Right kidney (tissue), 9 donors: ENCODE measurements at places on chromosomes 12 and 14.
A peak's percentile ranks its signal among the peaks of the same experiment; 100 is the strongest.

- DNase-seq: no peak
Measured at GRCh38 chr14:73261075-73261474, 23.8 kb downstream of the PAPLN start.

DNA sequence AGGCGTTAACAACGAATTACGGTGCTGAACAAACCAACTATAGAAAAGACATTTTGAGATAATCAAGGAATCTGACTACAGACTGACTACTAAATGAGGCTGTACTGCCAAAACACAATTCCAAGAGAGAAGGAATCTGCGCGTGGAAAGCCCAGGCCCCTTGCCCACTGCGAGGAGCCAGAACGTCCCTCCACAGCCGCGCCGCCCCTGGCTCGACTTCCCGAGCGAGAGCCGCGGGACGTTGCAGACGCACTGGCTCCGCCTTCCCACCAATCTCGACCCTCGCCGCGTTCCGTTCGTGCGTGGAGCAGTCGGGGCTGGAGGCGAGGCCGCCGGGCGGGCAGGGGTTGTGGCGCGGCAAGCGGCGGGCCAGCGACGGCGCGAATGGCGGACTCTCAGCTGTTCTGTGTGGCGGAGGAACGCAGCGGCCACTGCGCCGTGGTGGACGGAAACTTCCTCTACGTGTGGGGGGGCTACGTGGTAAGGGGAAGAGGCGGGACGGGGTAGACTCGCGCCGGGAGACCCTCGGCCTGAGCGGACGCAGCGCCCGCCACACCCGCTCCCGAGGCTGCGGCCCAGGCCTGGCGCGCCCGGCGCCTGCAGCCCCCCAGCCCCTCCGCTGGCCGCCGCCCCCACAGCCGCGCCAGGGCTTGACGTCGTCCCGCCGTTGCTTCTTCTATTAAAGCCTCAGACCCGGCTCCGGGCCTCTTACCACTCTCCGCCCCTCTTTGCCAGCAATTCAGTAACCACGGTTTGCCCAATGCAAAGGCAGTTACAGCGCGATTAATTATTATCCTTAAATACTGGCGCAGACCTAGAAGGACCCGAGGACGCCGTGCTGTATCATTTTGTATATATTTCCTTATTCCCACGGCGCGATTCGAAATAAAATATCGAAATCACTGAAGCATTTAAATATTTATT is at the start of gene KLHDC1:
KLHDC1 (plus strand) TSS at position 310 of the 924 bp plus-strand sequence; CDS start at position 385, 75 bp downstream.
- peak; percentile 94 for DNase-seq

DNA sequence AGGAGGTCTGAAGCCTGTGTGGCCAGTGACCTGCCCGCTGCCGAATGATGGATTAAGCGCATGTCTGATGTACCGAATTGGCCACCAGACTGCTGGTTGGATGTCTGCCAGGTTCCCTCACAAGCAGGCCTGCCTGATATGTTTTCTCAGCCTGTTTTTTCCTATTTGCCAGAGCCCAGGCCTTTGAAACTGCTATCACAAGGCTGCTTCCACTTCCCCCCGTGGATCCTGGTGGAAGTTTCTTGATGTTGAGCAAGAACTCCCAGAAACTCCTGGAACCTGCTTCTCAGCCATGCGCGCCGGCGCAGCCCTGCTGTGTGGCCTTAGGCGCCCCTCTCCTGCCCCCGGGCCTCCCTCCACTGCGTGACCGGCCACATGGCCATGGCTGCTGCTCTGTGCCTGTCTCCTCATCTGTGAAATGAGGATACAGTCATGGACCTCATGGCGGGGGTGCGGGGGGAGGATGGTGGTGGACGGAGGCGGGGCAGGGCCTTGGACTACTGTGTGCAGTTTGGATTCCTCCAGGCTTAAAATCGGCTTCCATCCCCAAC is 56.6 kb downstream of the CALM1 start:
- peak; percentile 71 for DNase-seq

GRCh38 chr14:89342049-89342448 is 75.0 kb downstream of the FOXN3 start:
- DNase-seq: no peak

DNA sequence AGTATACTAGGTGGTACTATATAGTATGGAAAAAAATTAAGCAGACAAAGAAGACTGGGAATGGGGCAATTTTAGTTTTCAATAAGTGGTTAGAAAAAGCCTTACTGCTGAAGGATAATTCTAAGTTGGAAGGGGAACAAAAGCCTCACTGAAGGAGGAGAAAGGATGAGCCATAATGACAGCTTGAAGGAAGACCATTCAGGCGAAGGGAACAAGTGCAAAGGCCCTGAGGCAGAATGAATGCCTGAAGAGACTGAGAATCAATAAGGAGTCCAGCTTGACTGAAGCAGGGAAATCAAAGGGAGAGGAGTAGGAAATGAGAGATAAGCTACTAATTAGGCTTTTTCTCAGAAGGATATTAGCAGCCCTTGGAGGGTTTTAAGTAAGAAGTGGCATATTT is 28.5 kb downstream of the PPP1R13B start:
- no peak for DNase-seq

DNA sequence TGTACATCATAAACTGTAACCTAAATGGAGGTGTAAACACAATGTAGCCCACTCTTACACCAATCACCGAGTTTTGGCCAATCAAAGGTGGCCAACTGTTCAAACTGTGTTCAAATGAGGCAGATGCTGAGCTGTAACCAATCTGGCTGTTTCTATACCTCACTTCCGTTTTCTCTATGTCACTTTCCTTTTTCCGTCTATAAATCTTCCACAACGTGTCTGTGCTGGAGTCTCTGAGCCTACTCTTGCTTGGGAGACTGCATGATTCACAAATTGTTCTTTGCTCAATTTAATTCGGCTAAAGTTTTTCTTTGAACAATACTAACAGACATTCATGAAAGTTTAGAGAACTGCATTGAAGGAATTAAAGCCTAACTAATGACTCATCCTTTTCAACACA is 547.1 kb upstream of the USP15 start:
- no peak for DNase-seq

DNA sequence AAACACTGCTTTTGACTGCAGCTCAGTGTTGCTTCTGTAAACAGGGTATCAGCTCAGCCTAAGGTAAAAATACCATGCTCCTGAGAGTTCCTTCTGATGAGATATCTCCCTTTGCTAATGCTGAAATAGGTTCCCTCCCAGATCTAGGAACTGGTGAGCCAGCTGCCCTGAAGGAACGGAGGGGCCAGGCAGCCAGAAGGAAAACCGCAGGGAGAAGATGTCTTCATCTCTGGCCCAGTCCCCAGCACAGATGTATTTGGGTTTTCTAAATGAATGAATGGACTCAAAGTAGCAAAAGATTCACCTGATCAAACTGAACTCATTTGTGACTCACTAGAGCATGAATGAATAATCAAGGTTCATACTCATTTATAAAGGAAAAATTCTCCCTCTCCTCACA is 247.8 kb downstream of the MSRB3 start:
- DNase-seq: no peak

GRCh38 chr14:88248606-88249005 is 74.5 kb downstream of the KCNK10 start:
- no peak for DNase-seq

DNA sequence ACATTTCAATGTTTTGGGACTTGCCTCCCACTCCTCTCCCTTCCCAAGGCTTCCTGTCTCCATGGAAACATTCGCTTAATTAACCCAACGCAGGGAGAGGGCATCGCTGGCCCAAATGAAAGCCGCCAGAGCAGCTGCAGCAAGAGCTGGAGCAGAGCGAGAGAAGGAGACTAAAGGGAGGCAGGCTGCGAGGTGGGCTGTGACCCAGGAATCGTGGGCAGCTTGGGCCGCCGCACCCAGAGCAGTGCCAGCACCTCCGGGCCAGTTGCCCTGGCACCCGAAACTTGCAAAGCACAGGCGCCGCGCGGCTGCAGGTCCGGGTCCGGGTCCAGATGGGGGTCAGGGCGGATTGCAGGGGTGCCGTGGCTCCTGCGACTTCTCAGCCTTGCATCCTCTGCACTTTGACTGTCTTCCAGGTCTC is 43.5 kb upstream of the PTPRQ start:
- peak; percentile 42 for DNase-seq

GRCh38 chr12:104605685-104606084 is 148.9 kb downstream of the CHST11 start:
- DNase-seq: no peak

- no peak for DNase-seq
Measured at GRCh38 chr12:73274976-73275375, 1002.8 kb downstream of the TRHDE start.

DNA sequence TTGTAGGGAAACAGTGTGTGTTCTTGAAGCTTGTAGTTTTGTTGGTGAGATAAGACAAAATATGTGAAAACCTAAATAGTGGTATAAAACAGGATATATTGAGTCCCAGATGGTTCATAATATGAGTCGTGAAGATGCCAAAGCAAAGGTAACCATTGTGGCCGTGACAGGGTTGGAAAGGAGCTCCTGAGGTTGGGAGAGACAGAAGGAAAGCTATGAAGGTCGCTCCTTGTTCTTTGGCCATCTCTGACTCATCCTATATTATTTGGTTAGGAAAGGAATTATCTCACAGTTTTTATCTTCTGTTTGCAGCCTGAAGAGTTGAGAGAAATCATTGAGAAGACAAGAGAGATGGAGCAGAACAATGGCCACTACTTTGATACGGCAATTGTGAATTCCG is 27.1 kb downstream of the ATP6V1D start:
- DNase-seq: no peak

GRCh38 chr12:104297477-104298113 is 5.9 kb upstream of the EID3 start:
- DNase-seq: no peak

- no peak for DNase-seq
Measured at GRCh38 chr12:16331998-16332397, 15.4 kb upstream of the MGST1 start.

DNA sequence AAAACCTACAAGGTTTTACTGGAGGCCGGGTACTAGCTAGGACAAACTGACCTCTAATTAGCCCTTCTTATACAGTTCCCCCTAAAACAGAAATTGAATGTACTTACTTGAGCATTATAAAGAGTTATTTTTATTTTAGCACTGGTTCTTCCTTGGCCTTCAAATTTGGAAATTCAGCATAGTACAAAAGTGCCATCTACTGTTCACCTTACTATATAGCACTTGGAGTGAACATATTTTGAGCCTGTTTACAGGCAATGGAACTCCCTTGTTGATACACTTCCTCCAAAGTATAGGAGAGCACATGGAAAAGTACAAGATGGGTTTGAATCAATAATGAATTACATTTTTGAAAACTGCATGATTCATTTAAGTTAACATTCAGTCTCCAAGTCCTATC is 3.9 kb upstream of the POC1B start:
- no peak for DNase-seq

DNA sequence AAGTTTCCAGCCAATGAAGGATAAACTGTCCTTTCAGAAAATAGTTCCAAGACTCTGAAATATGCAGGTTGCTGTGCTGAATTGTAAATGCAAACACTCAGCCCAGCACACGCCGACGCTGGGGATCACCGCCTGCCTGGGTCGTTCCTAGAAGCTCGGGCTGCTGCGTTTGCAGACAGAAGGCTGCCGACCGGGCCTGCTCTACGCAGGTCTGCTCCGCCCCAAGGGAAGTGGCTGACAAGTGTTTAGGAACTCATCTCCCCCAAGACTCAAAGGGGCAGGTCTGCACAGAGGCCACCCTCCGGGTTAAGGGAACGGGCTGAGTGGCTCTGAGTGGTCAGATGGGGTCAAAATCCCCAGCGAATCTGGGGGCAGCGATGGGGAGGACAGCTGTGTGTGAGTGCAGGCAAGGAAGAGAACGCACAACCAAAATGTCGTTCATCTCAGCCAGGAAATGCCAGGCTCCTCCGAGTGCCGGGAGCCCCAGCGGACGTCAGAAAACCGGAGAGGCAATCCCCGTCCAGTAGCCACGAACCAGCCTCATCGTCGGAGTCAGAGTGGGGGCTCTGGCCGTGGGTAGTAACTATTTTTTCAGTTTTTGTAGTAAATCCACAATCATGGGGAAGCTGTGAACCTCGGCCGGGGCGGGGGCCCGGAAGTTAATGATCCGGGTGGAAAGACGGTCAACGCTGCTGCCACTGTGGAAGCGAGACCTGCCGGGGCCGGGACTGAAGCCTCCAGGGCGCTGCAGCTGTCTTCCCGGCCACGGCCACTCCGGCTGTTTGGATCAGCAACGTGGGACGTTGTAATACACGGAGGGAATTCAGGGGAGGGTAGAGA is 6.0 kb downstream of the GALNT9 start:
- DNase-seq: peak; percentile 67

DNA sequence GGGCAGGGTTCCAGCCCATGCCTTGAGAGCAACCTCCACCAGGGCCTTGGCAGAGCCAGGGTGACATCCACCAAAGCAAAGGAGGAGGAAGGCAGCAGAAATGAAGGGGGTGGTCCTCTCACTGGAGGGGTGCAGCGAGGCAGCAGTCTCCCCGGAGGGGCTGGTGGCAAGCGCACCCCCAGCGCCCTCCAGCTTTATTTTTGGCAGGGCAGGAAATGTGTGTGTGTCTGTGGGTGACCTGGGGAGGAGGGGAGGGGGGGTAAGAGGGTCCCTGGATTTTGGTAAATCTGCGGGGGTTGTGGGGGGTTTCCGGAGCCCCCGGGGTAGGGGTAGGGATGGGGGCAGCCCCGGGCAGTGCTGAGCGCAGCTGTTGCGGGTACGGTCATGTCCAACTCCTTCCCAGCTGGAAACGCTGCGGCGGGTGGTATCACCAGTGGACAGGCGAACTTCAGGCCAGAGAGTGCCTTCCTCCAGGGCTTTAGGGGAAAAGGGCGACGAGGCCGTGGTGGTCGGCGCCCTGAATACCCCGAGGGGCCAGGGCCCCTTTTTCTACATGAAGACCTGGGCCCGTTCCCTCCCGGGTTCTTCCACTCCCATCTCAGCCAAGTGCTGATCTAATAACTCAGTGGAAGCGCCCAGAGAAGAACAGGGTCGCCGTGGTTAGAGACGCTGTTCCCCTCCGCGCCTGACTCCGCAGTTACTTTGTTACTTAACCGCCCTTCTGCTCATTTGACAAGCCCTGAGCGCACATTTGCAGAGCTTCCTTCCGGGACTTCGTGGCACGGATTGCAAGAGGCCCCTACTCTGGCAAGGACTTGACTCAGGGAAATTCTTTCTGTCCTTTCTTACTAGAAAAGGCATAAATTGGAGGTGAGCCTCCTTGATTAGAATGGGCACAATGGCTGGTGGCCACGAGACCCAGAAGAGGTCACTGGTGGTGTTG is 55.2 kb downstream of the FOS start:
- DNase-seq: no peak

DNA sequence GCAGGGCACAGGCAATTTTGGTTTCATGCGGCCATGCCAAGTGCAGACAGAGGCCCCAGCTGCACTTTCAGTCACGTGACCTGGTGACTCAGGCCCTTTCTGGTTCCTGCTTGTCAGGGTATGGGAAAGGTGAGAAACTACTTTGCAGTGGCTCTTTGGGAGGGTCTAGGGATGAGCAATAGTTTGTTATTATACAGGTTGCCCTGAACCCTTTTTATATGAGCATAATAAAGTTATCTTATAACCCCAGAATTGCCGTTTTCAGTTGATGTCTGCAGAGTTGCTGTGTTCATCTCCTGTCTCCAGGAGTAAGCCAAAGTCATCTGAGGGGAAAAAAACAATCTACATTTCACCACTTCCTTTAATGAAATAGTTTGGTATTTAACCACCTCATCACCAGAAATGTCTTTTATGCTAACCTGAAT is 30.9 kb upstream of the EMP1 start:
- no peak for DNase-seq

GRCh38 chr14:89587136-89587420 is 170.0 kb upstream of the FOXN3 start:
- no peak for DNase-seq

- DNase-seq: no peak
Measured at GRCh38 chr12:72304751-72305150, 32.6 kb downstream of the TRHDE start.
